ENCODE measurements at places on chromosomes 1 and 21.

DNA sequence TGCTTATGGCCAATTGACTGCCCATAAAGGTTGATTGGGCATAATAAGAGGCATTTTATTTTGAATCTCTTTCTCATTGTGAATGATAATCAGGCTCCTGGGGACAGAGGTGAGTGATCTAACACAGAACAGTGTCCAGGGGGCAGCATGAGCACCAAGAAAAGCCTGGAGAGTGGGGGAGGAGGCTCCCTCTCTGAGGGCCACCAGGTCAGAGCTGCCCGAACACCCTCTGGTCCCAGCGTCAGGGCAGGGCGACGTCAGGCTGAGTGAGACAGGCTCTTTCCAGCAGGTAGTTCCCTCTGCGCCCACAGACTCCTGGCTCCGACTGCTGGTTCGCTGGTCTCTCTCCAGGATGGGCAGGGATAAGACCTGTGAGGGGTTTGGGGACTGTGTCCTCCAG is 250.2 kb upstream of the C1orf174 start:
- DNase-seq, result no peak

DNA sequence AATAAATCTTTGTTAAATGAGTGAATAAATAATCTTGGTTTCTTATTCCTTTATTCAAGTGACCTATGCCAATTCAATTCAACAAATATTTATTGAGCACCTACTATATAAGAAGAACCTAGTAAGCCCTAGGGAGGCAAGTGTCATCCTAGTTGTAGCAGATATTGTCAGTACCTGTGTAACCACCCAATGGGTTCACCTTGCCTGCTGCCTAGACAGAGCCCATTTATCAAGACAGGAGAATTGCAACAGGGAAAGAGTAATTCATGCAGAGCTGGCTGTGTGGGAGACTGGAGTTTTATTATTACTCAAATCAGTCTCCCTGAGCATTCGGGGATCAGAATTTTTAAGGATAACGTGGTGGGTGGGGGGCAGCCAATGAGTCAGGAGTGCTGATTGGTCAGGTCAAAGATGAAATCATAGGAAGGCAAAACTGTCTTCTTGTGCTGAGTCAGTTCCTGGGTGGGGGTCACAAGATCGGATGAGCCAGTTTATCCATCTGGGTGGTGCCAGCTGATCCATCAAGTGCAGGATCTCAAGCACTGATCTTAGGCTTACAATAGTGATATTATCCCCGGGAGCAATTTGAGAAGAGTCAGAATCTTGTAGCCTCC is 53.8 kb upstream of the KCNA3 start:
- no peak for DNase-seq

- DNase-seq, result no peak
Measured at GRCh38 chr21:43889069-43889468, 24.0 kb downstream of the AGPAT3 start.

- DNase-seq, result no peak
Measured at GRCh38 chr21:44020551-44020950, 8.4 kb downstream of the TRAPPC10 start.

GRCh38 chr21:39737376-39738000 is 7.5 kb upstream of the IGSF5 start:
- DNase-seq, result no peak

GRCh38 chr1:226674892-226675714 is 64.0 kb downstream of the ITPKB start:
- no peak for DNase-seq

GRCh38 chr1:239708622-239709021 is 322.3 kb downstream of the CHRM3 start:
- DNase-seq, result no peak

DNA sequence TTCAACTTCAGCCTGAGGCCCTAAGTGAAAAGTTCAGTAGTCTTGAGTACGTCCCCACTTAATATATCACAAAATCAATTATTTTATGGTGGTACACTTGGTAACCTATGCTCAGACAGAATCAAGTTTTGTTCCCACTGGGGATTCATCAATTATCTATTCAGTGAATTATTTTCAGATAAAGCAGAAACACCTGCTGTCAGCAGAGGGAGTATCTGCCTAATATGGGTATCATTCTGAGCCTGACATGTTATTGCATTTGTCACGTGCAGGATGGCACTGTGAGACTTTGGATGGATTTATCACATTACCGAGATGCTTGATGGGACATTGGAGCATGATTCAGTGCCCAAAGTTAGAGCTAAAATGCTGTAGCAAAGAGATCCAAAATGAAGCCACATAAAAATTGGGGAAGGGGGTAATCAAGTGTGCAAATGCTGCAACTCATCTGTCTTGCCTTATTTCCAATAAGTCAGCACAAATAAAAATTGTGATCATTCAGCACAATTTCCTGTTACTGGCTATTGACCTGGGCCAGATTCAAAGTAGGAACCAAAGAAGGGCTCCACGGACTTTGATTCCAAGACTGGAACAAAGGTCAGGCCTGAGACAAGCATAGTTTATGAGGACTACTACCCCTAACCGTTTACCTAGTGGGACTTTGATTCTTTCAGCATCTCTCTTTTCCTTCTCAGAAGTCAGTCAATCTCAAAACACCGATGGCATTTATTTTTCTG is 657.6 kb downstream of the LMO4 start:
- DNase-seq, result no peak

DNA sequence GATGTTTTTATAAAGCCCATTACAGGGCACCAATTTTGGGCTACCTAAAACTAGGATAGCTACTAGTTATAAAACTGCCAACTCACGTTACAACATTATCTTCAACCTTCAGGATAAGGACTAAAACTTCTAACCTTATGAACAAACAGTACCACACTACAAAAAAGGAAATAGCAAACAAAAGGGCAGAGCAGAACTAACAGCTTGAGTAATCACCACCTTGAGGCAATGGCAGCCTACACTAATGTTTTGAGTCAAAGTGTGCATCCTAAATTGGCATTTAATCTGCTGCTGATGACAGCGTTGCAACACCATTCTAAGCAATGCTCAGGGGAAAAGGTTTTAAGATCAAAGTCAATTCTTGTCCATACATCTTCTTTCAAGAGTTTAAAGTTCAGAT is 27.2 kb downstream of the PTP4A2 start:
- DNase-seq, result no peak

GRCh38 chr1:212428496-212428895 is 4.2 kb upstream of the NENF start:
- DNase-seq, result no peak

GRCh38 chr1:100626397-100626796 is 88.5 kb downstream of the GPR88 start:
- DNase-seq, result no peak

GRCh38 chr1:101479945-101480344 is 243.1 kb downstream of the S1PR1 start:
- DNase-seq, result no peak

DNA sequence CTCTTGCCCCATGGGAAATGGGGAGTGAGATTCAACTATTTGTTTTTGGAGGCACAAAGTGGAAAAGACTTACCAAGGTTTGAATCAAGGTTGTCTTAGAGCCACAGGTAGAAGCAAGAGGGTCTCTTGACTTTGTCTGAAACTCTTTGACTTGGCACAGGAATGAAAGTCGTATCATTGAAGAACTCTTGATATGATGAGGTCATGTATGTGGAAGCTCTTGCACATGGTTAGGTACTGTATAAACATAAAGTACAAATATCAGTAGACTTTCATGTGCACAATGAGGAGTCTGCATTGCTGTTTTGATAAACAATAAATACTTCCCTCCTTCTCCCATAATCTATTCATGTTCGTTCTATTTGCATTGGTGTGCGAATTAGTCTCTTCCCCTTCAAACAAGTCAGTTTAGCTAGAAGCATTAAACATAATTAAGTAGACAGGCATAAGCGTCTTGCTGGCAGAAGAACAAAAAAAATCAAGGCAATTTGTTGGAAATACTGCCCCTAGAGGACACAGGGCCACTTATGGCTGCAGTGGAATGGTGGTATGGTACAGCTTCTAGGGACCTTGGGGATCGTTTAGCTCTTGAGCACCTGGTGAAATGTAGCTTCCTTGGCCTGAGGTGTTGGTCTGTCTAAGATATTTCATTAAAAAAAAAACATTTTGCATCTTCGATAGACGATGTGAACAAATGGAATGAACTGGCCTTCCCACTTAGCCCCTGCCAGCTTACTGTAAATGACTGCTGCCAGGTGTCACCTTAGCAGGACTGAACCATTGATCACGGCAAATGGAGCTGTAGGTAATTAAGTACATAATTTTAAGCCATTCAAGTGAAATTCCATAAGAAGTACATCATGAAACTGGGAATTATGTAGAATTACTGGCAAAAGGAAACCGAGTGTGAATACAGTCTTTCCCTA is 218.0 kb upstream of the GALNT2 start:
- DNase-seq, result peak; percentile 11

DNA sequence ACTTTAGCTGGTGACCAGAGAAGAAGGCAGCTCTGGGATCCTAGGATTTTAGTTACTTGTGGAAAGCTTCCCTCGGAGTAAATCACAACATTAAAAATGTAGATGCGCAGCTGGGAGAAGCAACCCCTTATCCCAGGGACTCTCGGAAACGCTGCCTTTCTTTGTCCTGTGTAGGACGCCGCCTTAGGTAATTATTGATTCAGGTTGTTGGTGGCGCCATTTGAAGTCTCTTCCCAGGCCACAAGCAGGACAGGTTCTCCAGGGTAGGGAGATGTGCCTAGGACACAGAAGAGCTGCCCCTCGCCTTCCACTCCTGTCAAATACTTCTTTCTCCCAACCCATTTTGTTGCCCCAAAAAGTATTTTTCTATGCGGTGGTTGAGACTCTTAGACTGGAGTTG is 10.3 kb downstream of the SLC37A1 start:
- no peak for DNase-seq

- DNase-seq, result no peak
Measured at GRCh38 chr1:66690666-66691381, 61.4 kb upstream of the DYNLT5 start.

- no peak for DNase-seq
Measured at GRCh38 chr1:155888481-155888880, 22.7 kb downstream of the RIT1 start.

- DNase-seq, result no peak
Measured at GRCh38 chr1:197776351-197777105, 1.2 kb upstream of the DENND1B start.

- DNase-seq, result no peak
Measured at GRCh38 chr1:61013189-61013945, 69.0 kb upstream of the NFIA start.

- DNase-seq, result no peak
Measured at GRCh38 chr1:158107916-158108315, 72.8 kb upstream of the CD1D start.

DNA sequence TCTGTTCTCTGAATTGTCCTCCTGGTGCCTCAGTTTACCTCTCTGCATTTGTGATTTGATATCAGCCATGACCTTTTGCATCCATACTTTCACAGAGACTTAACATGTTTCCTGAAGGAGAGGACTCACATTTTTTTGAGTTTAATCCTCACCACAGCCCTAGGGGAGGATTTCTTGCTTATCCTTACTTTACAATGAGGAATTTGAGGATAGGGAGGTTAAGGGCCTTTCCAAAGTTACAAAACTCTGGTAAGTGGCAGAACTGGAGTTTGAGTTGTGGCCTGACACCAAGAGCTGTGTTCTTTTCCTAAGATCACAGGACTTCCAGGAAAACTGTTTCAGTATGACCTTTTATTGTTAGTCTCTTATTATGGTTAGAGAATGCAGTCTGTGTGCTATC is 34.2 kb downstream of the TNFRSF8 start:
- no peak for DNase-seq

DNA sequence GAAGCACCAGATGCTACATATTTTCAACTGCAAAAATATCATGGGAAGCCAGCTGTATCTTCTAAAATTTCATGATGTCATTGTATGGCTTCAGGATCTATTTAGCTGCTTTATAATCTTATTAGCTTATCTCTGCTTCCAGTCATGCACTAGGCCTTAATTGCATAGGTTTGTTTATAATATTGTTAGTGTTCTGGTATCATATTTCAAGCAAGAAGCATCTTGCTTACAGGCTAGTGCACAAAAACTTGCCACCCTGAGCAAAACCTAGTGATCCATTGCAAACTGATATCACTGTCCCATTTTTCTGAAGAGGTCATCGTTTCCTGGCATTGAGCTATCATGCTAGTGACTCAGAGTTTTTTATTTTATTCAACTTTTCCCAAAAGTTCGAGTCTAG is 15.7 kb upstream of the NRIP1 start:
- no peak for DNase-seq

DNA sequence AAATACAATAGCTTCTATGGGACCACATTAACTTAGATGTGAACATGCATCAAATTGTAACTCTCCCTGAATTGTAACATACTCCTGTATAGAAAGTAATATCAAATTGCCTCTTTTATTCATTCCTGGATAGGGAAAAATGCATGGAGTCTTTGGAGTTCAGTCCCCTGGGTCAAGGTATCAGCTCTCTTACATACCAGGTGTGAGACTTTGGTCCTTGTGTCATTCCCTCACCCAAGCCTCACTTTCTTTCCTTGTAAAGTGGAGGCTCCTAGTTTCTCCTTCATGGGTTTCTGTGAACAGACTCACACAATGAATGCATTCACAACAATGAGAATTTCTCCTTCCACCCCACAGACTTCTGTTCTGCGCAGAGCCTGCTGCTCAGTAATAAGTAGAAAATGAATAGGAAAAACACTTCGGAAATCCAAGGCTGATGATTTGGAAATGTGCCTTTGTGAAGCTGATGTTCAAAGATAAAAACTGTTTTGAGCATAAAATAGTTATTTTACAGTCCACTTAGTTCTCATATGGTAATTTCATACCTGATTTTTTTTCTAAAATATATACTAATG is 185.3 kb downstream of the AK5 start:
- DNase-seq, result no peak

GRCh38 chr1:209324901-209325871 is 258.3 kb upstream of the CAMK1G start:
- no peak for DNase-seq

- DNase-seq, result peak; percentile 34
Measured at GRCh38 chr1:193104502-193104906, 710 bp downstream of the GLRX2 start.

DNA sequence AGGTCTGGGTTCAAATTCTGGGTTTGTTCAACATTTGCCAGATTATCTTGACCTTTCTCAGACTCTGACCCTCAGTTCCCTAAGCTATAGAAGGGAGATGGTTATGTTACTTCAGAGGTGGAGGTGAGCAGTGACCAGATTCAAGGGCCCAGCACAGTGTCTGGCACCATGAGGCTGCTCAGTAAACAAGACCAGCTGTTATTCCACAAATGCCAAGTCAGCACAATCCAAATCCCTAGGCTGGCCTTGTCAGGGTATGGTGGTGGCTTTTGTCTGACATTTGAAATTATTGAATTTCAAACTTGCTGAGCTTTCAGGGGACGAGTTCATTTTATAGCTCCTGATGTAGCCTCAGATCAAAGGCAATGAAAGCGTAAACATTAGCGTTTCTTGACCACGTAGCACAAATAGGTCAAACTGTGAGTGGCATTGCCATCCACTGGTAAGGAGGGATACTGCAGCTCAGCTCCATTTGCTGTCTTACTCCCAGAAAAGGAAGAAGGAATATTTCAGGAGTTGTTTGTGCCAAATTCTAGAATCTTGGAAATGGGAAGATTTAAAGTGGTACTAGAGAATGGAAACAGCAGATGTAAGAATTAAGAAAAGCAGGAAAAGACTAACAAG is 94.3 kb upstream of the EDN2 start:
- DNase-seq, result peak; percentile 20

- DNase-seq, result no peak
Measured at GRCh38 chr1:151976015-151976343, 17.7 kb downstream of the S100A10 start.

- DNase-seq, result no peak
Measured at GRCh38 chr1:105087506-105087905, 1337.8 kb downstream of the AMY1C start.

- no peak for DNase-seq
Measured at GRCh38 chr21:39610703-39611102, 2.0 kb upstream of the B3GALT5 start.

GRCh38 chr1:245201827-245202226 is 47.0 kb downstream of the KIF26B start:
- DNase-seq, result no peak

Measured in brain microvascular endothelial cell (primary cell).